ENCODE measurements at places on chromosomes 2 and 18.
A peak's percentile ranks its signal among the peaks of the same experiment; 100 is the strongest.

- DNase-seq, result no peak
Observed at GRCh38 chr2:238107525-238108422, 7.6 kb downstream of the ESPNL start.

DNA sequence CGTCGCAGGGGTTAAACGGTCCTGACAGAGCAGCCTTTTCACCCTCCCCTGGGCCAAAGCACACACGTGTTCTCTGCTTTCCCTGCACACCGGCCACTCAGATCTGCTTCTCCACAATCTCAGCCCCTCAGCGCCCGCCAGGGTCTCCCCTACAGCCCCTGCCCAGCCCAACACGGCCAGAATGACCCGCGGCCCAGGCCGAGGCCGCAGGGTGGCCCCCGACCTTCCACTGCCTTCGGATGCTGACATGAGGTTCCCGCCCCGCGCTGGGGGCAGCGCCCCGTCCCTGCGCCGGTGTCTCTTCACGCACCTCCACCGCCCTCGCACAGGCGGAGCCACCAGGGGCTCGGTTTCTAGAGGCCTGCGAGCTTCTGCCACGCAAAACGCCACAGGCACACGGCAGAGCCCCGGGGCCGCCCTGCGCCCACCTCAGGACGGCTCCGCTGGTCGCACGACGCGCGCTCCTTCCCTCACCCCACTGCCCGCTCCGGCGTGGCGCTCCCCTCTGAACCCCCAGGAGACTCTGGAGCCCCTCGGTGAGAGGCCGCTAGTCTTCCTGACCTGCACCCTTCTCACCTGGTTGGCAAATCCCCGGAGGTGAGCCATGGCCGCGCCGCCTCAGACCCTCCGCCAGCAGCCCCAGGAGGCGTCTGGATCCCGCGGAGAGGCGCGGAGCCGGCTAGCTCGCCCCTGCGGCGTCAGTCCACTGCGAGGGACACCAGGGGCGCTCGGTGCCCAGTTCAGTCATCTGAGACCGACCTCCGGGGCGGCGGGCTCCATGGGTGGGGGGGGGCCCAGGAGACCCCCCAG lies 749 bp downstream of the STK25 start:
- no peak for DNase-seq

DNA sequence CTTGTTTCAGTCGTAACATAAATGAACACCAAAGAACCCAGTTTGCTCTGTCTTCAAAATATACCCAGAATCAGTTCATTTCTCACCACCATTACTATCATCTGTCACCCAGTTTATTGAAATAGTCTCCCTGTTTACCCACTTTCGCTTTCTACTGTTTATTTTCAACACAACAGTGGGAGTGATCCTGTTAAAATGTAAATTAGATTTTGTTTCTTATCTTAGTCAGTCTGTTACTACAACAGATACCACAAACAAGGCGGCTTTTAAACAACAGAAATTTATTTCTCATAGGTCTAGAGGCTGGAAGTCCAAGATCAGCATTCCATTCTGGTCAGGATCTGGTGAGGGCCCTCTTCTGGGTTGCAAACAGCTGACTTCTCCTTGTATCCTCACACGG lies 74.8 kb downstream of the ARHGAP15 start:
- DNase-seq, result no peak

- DNase-seq, result no peak
Observed at GRCh38 chr2:221204699-221205098, 367.4 kb downstream of the EPHA4 start.

DNA sequence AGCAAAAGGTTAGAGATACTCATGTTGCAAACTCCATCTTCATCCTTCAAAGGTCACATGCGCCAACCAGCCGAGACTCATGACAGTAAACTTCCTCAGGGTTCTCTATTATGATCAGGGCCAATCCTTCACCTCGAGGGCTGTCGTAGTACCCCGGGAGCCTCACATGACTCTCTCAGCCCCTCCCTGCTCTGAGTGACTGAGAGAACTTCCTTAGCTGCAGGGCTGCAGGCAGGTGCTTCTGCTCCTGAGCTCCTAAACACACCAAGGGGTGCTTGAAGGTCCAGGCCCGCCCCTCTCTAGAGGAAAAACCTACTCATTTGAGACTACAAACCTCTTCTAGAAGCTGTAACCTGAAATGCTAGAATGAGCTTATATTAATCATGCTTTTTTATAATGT lies 48.2 kb downstream of the LONRF2 start:
- no peak for DNase-seq

DNA sequence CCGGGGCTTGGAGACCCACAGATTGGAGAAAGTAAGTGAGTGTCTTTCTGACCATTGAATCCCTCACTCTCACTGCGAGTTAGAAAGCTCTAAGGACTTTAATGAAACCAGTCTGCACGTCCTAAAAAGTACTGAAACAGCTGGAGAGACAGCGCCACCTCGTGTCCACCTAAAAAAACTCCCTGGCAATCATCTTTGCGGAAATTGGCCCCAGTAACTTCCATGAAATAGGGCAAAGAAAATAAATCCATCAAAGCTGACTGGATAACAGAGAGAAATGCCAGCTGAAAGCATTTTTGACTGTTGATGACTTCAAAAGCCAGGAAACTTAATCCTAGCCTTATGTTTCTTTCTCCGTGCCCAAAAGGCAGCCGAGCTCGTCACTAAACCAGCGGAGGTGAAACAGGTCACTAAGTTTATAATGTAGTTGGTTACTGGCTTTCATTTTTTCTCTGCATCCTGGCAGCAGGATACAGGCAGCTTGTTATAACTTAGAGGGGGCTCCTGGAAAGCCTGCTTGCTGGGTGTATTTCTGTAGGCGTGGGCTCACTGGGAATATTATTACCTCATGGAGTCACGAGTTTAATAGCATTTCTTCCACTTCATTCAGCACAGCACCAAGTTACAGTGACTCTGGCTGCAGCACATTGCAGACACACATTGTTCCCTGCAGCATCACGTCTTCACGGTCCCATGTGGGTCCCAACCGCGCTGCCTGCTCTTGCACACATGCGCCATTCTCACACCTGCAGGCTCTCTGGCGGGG lies 266.5 kb downstream of the HRH4 start:
- DNase-seq, result peak; percentile 28

DNA sequence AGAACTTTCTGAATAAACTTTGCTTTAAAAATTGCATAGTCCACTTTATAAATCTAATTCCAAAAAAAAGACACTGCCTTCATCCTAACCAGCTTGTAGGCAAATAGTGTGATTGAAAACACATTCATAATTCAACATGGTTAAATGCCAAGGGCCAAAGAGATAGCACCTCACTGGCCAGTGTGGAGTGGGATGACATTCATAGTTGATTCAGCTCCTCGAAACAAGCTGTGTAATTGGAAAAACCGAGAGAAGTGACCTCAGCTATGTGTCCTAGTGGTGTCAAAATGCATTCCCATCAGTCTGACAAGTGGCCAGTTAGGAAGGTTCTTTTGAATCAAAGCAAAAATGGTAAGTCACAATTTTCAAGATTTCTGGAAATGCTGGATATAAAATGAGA lies 1068.5 kb upstream of the CELF4 start:
- no peak for DNase-seq

GRCh38 chr2:167964650-167965413 lies 282.6 kb downstream of the STK39 start:
- DNase-seq, result no peak

DNA sequence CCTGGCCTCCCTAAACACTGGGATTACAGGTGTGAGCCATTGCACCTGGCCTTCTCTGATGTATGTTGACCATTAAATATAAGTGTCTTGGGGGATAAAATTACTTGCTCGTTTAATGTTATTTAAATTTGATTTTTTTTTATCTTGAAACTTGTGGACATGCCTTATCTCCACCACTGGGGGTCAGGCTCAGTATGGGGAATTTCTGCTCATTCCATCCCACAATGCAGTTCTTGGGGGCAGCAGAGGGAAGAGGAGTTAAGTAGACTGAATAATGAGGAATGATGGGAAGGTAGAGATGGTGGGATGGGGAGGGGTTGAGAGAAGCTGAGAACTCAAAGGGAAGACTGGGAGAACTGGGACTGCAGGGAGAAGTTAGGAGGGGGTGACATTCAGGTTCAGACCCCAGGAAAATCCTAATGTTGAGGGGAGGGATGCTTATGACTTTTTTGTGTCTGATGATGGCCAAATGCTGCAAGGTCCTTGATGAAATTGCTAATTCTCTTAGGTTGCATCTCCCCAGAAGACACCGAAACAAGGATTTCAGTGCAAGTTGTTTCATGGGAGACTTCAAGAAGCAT lies 174.2 kb downstream of the MIB1 start:
- no peak for DNase-seq

DNA sequence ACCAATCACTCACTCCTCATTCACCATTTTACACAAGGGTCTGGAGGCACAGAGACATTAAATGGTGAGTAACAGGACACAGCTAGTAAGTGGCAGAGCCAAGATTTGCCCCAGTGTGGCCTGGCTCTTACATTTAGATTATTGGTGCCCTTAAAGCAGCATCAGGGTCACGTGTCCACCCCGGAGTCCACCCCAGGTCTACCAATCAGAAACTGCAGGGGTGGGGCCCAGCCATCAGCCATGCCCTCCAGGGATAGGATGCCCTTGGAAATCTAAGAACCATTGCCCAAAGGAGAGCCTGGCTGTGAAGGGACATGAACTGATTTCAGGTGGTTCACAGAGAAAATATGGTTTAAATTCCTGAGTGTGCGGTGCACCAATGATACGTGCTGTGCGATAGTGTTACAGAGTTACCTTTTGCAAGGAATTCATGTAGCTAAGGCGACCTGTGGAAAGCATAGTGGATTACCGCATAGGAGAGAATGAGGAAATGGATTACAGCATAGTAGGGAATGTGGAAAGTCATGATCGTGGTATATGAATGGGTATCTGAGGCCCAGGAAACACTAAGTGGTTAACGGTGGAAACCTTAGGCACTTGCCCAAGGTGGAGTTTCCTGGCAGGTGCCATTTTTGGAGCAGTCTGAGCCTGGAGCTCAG lies 17.8 kb downstream of the IGFBP5 start:
- DNase-seq, result no peak

- DNase-seq, result no peak
Observed at GRCh38 chr2:45388541-45389100, 222.4 kb downstream of the SRBD1 start.

DNA sequence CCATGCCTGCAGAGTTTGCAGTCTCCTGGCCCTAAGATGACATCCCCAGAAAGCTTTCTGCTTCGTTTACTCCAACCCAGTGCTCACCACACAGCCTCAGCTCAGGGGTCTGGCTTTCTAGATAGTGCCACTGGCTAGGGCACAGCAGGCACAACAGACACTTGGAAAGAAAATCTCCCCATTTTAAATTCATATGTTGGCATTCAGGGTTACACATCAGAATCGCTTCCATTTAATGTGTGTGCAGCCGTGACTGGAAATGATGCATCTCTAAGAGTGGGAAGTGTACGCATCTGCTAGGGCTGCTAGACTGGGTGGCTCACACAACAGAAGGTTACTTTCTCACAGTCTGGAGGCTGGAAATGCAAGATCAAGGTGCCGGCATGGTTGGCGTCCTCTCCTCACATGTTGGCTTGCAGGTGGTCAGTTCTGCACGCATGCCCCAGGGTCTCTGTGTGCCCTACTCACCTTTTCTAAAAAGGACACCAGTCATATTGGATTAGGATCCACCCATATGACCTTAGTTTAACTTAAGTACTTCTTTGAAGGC lies 329.4 kb upstream of the RAB12 start:
- DNase-seq, result no peak

DNA sequence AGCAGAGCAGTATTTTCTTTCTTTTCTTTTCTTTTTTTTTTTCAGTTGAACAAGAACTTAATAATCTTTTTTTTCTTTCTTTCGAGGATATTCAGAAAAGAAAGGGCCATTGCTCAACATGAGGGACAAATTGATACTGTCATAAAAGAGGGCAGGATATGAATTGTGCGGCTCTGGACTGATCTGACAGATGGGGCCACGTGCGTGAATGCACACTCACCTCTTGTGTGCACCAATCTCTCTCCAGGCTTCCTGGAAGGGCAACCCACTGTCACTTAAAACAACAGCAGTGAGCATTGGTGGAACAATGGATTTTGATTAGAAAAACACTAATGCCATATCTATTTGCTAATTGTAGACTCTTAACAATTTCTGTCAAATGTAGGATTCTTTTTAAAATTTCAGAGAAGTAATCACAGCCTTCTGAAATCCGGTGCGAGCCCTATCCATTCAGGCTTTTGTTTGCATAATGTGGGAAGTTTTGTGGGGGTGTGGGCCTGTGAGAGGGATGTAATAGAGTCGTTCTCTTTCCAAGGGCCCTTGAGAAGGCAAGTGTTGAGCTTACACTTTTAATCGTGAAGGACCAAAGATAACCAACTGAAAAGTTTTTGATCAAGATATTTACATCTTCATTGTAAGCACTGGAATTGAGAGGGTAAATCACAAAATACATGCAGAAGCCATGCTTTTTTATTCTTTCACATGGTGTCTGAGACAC lies 298.8 kb downstream of the SP3 start:
- no peak for DNase-seq

GRCh38 chr18:23939366-23939765 lies 75.2 kb upstream of the TTC39C start:
- DNase-seq, result no peak

GRCh38 chr2:111705711-111706336 lies 178.2 kb downstream of the ANAPC1 start:
- DNase-seq, result no peak

DNA sequence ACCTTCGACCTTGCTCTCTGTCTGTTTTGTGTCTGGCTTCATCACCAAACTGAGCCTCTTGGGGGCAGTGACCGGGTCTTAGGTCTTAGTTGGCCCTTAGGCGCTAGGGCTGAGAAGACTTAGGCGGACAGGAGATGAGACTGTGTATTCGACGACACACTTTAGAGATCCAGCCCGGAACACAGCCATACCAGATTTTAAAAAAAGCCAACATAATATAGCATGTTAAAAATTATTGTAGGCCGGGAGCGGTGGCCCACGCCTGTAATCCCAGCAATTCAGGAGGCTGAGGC lies 9.5 kb upstream of the PROC start:
- no peak for DNase-seq

GRCh38 chr2:101517758-101518271 lies 42.9 kb upstream of the RFX8 start:
- no peak for DNase-seq

DNA sequence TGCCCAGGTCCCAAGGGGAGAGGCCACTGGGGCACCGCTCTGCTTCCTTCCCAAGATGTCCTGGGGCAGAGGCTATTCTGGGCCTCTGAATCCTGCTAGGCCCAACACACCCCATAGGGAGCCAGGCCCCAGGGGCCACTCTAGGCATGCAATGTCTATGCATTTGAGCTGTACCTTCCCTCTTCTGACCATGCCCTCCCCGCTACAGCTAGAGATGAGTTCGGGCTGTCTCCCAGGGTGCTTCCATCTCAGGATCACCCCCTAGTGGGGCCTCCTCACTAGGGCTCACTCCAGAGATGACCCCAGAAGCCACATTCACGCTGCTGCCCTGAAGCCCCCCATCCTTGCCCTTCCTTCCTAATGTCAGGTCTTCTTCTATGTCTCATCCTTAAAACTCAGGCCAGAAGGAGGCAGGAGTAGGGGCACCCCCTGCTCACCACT lies 54.4 kb downstream of the TNS1 start:
- no peak for DNase-seq
